NCI-H524 (cell line): ENCODE measurements at places on chromosomes 12 and 14.
A peak's percentile ranks its signal among the peaks of the same experiment; 100 is the strongest.

DNA sequence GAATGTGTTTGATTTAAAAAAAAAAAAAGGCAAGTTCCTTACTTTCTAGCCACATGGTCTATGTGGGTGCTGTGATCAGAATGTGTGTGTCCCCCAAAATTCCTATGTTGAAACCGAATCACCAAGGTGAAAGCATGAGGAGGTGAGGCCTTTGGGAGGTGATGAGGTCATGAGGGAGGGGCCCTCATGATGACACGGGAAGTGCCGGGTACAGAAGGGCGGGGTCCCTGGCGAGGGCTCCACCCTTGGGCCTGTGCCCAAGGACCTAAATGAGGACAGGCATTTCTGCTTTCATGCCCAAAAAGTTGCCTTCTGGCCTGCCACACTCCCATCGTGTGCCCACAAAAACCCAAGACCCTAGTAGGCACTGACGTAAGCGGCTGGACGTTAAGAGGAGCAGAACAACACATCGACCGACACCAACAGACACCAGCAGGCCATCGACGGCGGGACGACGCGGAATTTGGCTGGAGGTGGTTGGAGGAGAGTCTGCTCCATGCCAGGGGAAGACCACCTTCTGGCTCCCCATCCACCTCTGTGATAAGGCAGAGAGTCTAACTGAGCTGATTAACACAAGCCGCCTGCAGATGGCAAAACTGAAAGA is 211.8 kb downstream of the FOXN3 start:
- no peak for DNase-seq

DNA sequence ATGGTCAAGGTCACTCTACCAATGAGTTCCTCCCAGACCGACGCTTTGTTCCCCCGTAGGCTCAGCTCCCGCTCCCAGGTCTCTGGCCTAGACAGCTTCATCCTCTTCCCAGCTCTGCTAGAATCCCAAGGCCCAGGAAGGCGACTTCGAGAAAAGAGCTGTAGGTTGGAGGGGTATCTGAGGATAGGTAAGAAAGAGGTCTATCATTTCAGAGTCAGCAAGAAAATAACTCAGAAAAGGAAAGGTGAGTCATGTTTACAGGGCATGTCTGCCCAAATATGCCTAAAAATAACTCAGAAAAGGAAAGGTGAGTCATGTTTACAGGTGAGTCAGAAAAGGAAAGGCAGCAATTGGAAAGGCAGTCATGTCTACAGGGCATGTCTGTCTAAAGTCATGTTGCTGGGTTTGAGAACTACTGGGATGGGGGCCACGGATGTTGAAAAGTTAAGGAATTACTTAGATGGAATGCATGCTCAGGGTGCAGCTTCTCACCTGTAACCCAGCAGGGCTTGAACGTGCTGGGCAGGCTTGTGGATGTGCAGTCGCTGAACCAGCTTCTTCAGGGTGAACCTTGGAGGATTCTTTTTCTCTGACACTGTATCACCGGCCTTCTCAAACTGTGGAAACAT is 12.2 kb downstream of the TEP1 start:
- DNase-seq = no peak

GRCh38 chr14:23910101-23910875 is 43.3 kb upstream of the DHRS4 start:
- DNase-seq = peak; percentile 82

GRCh38 chr14:33570694-33571310 is 380.1 kb downstream of the EGLN3 start:
- DNase-seq = no peak

DNA sequence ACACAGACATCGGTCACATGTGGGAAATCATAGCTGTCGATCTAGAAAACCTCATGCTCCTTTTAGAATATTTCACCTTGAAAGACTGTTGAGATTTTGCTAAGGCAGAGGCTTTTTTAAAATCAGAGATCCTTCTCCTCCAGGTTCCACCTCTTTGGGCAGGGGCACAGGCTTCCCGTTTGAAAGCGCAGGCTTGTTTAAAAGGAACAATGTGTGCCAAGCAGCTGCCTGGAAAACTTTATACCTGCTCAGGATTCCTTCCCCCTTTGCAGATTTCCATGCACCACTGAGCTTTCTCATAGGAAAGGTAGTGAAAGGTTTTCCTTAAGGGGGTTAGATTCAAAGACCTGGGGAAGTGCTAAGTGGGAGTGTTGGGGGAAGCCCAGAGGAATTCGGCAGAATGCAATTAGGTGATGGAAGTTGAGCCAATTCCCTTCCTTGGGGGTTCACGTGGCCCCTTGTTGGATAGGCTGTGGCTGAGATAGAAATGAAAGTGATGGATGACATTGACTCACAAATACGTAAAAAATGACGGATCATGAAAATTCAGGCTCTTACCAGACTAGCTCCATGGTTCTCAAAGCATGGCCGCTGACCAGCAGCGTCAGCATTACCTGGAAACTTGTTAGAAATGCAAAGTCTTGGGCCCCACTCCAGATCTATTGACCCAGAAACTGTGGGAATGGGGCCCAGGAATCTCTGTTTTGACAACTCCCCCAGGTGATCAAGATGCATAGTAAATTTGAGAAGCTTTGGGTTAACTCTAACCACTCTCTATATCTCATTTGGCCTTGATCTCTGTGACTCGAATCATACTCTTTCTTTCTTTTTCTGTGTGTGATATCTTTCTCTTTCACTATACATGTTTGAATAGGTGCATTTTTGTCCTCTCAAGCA is 281.4 kb upstream of the FKBP4 start:
- DNase-seq = no peak

- no peak for DNase-seq
Observed at GRCh38 chr14:61699027-61699426, 3.7 kb downstream of the HIF1A start.

GRCh38 chr12:47413806-47414205 is 292.0 kb downstream of the RPAP3 start:
- no peak for DNase-seq

GRCh38 chr12:105672121-105672975 is 341.9 kb downstream of the C12orf75 start:
- DNase-seq = no peak

- no peak for DNase-seq
Observed at GRCh38 chr12:32809846-32810245, 54.1 kb upstream of the YARS2 start.

GRCh38 chr14:99150236-99150635 is 121.8 kb downstream of the BCL11B start:
- no peak for DNase-seq
